ENCODE measurements at places on chromosomes 13 and 19. TPM values are rescaled to one million over a fixed set of nuclear protein-coding genes. Genes with fewer than 3 reads are reported as not detected.

Gene PSG11
- polyA plus RNA-seq = not detected

Gene ZNF99
- polyA plus RNA-seq = not detected

Gene OLFM4
- 0.25 TPM for polyA plus RNA-seq

Gene CBY2
- not detected for polyA plus RNA-seq

Gene ATP8B3
- polyA plus RNA-seq = 0.15 TPM

Gene TMEM190
- not detected for polyA plus RNA-seq

Gene ZNF560
- polyA plus RNA-seq = 0.04 TPM

Gene WDR87
- polyA plus RNA-seq = not detected

Gene CYP4F22
- 0.04 TPM for polyA plus RNA-seq

Gene ZNF28
- polyA plus RNA-seq = 7.8 TPM

Gene NAPSA
- polyA plus RNA-seq = 0.10 TPM

Gene SOX1
- polyA plus RNA-seq = not detected

Gene CYP4F11
- 0.05 TPM for polyA plus RNA-seq

DNA sequence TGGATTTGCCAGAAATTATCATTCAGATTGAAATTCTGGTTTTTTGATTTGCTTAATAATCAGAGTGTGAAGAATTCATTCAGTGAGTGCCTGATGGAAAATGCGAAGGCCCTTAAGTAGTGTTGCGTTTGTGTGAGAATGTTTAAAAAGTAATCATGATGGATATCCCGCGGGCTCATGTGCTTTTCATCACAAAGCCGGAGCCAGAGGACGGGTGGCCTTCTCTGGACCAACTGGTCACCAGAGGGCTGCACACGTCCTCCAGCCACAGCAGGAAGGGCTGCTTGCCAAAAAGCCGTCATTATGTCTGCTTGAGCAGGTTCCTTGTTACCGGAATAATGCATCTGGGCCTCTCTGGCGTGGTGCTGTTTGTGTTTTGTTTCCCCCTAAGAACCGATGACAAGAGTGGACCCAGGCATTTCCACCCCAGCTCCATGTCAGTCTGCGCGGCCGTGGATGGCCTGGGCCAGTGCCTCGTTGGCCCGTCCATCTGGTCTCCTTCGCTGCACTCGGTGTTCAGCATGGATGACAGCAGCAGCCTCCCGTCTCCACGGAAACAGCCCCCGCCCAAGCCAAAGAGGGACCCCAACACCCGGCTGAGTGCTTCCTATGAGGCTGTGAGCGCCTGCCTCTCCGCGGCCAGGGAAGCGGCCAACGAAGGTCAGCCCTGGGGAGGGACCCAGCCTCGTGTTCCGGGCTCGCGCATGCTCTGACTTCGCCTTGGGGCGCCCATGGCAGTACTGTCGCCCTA, 497.7 kb downstream of the MYO16 start:
- no peak for DNase-seq

DNA sequence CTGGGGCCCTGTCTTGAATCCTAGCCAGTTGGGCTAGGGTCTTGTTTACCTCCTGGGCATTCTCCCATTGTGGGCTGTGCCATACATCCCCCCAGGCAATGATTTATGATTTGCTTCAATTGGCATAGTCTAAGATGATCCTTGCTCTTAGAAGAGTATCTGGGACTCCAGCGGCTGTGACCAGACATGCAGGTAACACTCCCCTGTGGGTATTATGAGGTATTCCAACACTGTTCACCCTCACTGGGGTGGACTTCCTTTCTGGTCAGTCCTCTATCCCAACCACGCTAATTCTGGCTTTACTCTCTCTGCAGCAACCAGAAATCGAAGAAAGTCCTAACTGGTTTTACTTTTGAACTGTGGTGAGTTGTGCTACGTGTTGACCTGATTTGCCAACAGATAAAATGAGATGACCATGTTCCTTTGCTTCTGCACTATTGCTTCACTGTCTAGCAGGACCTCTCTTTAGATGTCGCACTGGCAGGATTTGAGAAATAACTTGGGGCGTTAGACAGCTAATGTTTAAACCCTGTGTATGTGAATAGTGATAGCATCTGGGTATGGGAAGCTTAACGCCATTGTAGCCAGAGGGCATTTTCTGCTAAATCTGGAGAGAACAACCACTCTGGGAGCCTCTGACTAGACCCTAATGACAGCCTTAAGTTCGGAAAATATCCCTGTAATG, 6.7 kb upstream of the LRCH1 start:
- no peak for DNase-seq

GRCh38 chr19:16927883-16928282, 39.1 kb downstream of the F2RL3 start:
- DNase-seq = peak; percentile 32

GRCh38 chr13:50592412-50593155, 250.9 kb downstream of the DLEU7 start:
- DNase-seq = no peak

DNA sequence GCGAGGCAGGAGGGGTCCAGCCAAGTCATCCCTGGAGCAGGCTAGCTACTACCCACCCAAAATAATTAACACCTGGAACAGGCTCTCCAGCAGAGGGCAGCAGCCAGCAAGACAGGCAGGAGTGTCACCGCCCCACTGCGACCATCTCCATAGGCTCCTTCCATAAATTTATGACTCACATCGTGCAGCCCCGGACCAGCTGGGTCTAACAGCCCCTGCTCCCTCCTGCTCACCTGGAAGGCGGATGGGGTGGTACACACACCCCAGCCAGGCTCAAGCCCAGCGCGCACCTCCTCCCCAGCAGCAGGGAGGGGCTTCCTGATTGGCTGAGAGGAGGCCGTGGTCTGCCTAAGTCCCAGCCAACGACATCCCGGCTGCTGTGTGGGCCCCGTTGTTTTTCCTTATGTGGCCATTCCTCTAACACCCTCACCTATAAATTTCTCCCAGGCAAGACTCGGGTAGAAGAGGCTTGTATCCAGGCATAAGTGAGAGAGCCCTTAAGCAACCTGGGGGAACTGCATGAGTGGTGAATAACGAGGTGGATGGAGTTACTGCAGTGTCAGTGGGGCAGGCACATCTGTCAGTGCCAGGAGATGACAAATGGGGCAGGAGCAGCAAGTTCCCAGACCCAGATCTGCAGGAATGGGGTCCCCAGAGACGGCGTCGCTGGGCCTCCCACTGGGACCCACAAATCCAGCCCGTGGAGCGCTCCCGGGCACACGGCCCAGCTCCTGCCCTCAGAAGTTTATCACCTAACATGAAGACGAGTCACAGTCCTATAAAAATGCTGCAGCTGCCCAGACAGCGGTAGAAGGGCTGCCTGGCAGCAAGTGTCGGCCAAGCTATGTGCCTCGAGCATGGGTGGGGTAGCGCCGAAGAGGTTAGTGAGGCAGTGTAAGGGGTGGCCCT, 43.1 kb downstream of the CEBPG start:
- DNase-seq = no peak

DNA sequence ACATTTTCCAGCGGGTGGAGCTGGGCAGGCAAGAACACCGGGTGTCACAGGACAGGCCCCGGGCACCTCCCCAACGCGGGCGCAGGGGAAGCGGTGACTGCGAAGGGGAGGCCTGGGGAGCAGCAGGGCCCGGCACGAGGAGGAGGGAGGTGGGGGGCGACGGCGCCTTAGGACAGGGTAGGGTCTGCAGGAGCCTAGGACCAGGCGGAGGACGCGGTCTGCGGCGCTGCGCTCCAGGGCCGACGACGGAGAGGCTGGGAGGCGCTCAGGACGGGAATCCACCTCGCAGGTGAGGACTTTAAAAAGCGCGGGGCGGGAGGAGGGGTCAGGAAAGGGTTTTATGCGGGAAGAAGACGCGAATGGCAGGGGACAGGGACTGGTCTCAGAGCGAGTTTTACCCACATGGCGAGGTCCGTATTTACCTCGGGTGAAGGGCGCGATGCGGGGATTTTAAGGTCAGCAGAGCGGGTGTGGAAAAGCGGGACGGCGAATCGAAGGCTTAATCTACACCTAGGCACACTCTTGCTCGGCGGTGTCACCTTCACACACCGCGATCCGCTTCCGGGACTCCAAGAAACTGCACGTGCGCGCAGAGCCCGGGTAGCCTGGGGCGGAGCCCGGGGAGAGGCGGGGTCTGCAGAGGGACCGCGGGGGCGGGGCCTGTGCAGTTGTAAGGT, 13.5 kb downstream of the ERVV-2 start:
- DNase-seq = no peak

GRCh38 chr13:50993934-50994333, 84.3 kb downstream of the RNASEH2B start:
- DNase-seq = no peak

DNA sequence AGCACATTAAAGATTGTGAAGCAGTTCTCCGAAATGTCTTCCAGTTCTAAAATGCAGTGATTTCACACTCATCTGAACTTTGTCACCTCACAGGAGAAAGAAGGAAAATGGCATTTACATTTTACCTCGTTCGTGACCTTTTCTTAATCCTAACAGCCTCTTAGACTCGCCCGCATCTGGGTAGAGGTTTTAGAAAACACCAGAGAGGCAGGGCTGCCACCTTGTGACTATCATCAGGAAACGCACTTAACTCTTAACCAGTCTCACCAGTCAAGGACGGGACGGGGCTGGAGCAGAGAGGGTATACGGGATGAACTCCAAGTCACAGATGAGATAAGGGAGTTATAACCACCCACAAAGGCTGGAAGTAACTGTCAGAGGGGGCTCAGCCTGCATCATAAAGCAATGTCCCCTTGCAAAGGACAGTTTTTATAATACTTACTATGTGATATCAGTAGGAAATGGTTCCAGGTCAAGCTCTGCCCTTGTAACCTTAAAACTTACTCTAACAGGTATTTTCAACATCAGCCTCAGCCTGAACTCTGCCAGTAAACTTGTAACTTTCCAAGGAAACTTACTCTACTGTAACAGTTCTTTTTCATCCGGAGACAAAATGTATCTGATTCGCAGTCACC, 8.6 kb upstream of the CEACAM6 start:
- DNase-seq = no peak

- DNase-seq = no peak
These were observed 165.4 kb downstream of the RGCC start for GRCh38 chr13:41622432-41623429.

DNA sequence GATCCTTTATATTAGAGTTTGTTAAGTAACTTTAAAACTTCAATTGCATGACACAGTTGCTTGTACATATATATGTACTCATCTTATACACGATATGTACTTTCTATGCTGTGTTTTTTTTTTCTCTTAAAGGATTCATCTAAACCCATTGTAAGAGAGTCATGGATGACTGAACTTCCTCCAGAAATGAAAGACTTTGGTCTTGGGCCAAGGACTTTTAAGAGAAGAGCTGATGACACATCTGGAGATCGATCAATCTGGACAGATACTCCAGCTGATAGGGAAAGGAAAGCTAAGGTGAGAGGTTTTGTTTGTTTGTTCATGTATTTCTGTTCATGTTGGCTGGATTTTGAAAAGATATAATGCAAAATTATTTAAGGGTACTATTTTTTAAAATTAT, 26.0 kb downstream of the GPALPP1 start:
- DNase-seq = no peak

GRCh38 chr13:93794197-93794885, 567.7 kb downstream of the GPC6 start:
- DNase-seq = no peak

DNA sequence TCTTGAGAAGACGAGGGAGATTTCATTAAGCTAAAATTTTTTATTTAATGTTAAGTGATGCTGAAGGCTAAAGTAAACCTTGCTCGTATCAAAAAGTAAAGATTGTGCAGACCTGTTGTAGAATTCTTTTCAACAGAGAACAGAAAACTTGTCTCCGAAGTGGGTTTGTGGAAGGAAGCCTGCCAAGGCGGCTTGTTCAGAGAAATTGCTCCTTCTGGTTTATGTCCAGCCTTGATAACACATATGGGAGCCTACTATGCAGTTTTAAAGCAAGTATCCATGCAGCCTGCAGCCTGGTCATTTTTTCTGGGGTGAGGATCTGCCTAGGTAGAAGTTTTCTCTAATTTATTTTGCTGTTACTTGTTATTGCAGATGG, 1.4 kb downstream of the MLNR start:
- no peak for DNase-seq

DNA sequence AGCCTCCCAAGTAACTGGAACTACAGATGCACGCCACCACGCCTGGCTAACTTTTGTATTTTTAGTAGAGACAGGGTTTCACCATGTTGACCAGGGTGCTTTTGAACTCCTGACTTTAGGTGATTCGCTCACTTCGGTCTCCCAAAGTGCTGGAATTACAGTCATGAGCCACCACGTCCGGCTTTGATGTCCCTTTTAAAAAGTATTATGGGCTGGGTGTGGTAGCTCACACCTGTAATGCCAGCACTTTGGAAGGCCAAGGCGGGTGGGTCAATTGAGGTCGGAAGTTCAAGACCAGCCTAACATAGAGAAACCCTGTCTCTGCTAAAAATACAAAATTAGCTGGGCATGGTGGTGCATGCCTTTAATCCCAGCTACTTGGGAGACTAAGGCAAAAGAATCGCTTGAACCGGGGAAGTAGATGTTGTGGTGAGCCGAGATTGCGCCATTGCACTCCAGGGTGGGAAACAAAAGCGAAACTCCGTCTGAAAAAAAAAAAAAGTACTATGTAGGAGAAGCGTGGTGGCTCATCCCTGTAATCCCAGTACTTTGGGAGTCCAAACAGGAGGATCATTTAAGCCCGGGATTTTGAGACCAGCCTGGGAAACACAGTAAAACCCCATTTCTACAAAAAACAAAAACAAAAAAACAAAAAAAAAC, 22.8 kb upstream of the ERVV-1 start:
- no peak for DNase-seq

- DNase-seq = no peak
These were observed 39.5 kb downstream of the UBL3 start for GRCh38 chr13:29810898-29811297.

DNA sequence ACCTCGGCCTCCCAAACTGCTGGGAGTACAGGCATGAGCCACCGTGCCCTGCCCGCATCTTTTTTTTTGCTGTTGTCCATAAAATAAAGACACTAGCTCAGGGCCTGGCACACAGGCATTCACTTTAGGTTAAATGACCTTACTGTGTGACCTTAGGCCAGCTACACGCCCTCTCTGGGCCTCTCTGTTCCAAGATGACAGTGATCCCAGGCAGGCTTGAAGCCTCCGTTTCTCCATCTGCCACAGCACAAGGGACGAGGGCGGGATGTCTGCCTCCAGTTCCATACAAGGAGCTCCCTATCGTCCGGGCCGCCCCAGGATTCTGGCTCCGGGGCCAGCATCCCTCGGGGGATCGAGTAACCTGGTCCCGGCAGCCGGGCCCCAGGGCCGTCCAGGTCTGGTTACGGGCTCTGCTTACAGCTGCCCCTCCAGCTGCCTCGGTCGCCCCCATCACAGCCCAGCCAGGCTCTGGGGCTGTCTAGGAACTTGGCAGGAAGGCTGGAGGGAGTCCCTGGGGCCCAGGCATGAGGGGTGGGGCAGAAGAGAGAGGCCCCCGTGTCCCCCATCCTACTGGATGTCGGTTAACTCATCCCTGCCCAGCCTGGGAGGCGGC, 11.9 kb upstream of the SEMA6B start:
- no peak for DNase-seq

DNA sequence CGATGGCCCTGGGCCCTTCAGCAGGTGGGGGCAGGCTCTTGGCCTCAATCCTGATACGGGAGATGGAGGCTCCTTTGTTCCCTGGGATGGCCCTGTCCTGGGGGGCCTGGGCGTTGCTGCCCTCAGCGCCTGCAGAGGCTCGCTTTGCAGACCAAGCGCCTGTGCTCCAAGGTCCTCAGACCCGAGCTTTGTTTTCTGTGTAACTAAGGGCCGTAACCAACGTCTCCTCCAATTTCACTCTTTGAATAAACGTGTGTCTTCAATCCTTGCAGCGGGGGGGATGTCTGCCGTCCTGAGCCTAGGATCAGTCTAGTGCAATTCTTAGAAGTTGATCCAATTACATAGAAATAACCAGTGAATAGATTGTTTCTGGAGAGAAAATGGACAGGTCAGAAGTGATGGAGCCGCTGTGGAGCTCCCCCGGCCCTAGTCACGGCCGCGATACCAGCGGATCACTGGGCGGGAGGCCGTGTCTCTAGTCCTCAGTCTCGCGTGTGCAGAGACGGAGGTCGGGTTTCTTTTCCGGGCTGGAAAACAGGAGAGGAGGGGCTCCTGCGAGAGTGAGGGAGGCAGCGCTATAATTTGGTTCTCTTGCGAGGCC, 5.3 kb downstream of the PTBP1 start:
- no peak for DNase-seq

Measured in psoas muscle (tissue), 8 donors.